CD4-positive, alpha-beta T cell treated with Interleukin-17A for 4 hours (primary cell): ENCODE measurements at places on chromosomes 4 and X.

DNA sequence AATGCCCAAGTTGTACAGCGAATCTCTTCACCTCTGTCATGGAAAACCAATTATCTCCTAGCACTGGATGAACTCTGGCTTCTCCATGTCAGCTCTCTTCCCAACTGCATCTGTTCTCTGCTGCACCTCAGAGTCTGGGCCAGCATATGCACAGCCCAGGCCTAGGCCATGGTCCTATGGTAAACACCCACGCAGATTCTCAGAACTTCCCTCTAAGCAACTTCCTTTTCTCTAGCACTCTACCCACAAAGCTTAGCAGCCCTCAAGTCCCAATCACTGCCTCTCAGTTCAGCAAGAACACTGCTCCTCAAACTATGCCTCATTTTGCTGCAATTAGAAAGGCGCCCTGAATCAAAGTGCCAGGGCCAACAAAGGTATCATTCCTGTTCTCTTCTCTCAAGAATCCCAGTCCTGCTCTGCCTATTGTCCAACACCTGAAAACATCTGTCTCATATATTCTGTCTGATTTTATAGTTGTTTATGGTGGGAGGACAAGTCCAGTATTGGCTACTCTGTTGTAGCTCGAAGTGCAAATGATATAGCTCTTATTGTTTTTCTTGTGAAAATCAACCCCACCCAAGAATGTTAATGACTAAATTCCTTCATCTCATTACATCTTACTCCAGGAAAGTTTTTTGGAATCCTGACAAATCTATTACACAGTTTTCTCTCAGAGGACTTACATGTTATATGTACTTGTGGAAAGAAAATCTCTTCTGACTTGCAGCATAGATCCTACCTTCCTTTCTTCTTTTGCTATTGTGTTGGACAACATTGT lies 85.4 kb downstream of the DCHS2 start:
- no peak for DNase-seq

GRCh38 chr4:43816116-43816515 lies 632.5 kb downstream of the KCTD8 start:
- DNase-seq = no peak

GRCh38 chr4:188660796-188661195 lies 521.6 kb downstream of the TRIML1 start:
- DNase-seq = no peak

DNA sequence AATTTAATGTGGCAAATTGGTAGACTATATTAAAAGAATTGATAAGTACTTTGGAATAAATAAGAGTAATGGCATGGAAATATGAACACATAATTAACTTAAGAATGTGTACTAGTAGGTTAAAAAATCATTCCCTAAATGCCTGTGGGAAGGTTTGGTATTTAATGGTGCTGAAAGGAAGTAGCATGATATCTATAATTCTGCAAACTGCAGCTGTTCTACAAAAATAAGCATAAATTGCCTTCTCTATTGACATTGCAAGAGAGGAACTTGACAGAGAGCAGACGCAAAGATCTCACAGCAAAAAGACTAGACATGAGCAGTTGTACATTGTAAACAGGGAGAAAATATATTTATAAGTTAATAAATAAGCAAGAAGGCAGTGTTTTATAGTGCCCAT lies 752.5 kb upstream of the PCDH10 start:
- no peak for DNase-seq

GRCh38 chrX:2401201-2401589 lies 99.6 kb downstream of the DHRSX start:
- no peak for DNase-seq

DNA sequence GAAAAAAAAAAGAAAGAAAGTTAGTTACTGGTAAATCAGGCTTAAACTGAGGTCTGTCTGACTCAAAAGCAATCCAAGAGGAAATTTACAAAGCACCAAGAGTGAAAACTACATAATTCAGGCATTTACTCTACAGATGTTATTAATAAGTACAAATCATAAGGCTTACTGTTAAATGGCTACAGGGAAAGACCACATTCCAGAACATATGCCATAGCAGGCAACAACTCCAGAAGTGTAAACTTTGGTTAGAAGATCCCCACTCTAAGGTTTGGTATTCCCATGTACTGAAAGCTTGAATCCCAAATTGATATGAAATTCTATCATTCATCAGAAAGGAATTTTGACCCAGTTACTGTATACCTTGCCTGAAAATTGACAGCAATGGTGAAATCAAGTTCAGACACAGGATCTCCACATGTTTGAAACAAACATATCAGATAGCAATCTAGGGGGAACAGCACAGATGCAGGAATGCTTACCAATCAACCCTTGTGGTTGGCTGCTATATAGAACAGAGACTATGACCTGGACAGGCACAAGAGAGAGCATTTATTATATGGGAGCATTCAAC lies 6.6 kb downstream of the USP26 start:
- DNase-seq = no peak

DNA sequence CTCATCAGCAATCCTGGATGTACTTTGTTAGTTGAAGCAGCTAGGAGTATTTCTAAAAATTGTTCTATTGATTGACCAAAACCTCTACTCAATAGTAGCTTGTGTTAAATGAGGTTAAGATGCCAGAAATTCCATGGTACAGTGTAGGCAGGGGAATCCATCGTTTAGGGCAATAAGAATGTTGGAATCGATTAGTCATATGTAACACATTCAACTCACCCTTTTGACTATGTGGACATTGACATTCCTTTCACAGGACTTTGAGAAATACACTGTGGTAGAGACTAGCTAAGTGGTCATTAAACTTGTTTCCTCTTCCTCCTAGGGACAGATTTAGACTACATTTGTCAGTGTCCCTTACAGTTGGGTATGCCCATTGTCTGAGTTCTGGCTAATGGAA lies 40.2 kb downstream of the KDM5C start:
- no peak for DNase-seq

GRCh38 chrX:36214924-36215323 lies 295.4 kb downstream of the CFAP47 start:
- DNase-seq = no peak

DNA sequence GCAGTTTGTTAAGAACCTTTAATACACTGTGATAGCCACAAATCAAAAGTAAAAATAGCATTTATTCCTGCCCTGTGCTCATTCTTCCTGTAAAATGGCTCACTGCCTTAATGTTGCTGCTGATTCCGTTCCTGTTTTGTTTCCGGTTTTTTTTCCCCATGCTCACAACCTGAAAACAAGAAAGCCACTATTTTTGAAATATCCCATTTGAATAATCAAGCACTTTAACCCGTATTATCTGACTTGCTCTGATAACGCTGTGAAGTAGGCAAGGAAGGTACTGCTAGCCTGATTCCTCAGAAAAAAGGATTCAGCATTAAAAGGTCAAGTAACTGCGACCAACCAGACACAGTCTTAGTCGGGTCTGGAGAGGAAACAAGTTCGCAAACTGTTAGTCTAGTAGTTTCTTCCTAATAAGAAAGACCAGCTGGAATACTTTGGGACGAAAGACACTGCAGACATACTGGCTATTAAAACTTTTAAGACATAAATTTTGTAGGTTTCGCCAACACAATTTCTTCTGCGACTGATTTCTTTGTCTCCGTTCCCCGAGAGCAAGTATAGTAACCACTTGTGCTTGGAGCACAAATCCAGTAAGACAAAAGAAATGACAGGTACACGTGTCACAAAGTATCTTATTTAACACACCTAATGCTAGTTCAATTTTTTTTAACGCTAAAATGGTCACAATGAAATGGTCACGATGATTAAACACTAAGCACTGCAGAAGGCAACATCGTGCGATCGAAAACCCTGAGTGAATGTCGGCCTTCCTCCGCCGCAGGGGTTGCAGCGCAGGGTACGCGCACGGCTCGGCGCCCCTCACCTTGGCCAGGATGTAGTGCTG lies 802 bp downstream of the COX18 start:
- no peak for DNase-seq

GRCh38 chrX:46630141-46630540 lies 56.6 kb downstream of the CHST7 start:
- no peak for DNase-seq

- no peak for DNase-seq
Measured at GRCh38 chr4:14831416-14831815, 170.9 kb upstream of the CPEB2 start.

DNA sequence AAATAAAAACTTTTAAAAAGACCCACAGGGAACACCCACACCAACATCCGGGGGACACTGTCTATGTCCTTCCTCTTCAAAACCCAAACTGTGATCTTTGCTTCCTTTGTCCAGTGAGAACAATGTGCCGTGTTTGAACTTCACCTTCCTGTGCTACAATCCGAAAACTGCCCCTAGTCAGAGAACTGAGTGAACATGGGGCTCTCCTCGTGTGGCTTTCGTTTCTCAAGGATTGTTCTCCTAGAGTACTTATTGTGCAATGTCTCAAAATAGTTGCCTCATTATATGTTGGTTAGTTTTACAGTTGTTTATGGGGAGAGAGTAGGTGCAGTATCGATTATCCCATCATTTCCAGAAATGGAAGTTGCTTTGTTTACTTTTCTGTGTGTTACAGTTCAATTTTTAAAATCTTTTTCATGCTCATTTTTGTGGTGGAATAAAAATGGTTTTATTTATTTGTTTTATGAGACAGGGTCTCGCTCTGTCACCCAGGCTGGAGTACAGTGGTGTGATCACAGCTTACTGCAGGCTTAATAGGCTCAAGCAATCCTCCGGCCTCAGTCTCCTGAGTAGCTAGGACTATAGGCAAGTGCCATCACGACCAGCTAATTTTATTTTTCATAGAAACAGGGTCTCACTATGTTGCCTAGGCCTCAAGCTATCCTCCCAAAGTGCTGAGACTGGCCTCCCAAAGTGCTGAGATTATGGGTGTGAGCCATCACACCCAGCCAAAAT lies 29.9 kb downstream of the RBMX start:
- DNase-seq = no peak

- no peak for DNase-seq
Measured at GRCh38 chr4:185127021-185127925, 15.8 kb upstream of the SLC25A4 start.

DNA sequence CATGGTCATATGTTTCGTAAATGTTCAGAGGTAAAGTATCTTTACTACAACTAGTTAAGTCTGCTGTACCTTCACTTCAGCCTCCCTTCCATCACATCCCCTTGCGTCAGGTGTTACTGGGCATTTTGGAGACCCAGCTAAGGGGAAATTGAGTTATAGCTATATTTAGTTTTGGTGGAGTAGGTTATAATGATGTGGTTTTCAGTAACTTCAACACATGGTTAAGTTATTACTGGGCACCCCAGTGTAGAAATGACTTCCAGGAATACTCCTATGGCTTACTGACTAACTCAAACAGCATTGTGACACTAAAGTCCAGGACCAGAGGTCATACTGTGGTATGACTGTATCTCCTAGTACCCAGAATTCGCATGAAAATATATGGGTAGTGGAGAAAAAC lies 23.4 kb upstream of the ACSL1 start:
- DNase-seq = no peak

- DNase-seq = no peak
Measured at GRCh38 chrX:113833096-113834055, 750.5 kb upstream of the HTR2C start.
